Suprapubic skin (tissue), 4 donors: ENCODE measurements at places on chromosomes 4 and X.

DNA sequence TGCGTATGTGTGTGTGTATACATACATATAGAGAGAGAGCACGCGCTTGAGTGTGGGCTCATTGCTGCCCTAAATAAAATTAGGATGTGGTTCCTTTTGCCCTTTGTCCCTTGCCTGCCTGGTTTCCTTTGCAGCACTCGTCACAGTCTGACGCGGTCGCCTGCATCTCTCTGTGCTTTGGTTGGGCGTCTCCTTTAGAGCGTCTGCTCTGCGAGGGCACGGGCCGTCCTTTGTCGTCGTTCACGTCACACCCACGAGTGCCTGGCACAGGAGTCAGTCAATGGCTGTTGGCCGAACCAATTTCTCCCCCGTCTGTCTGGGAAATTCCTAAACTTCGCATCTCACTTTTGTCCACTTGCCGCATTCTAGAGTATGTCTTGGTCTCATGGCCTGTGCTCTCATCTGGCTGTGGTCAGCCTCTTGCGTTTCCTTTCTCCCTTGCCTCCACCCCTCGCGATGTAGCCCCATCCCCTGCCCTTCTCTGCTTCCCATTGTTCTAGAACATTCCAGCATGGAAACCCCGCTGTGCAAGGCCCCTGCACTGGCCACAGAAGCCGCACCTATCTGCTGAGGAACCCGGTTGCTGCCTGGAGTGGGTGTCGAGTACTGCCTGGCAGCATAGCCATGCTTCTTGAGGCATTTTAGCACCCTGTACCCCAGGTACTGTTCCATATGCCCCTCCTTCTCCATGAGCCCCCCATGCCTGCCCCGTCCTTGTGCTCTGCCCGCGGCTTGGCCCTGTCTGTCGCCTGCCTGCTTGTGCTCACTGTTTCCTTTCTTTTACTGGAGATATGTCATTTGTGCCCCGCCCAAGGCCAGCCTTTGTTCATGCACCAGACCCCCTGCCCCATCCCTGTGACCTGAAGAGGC, 8.0 kb downstream of the MAEA start:
- no peak for DNase-seq

GRCh38 chr4:8575457-8575856, 4.7 kb upstream of the GPR78 start:
- peak; percentile 21 for DNase-seq

DNA sequence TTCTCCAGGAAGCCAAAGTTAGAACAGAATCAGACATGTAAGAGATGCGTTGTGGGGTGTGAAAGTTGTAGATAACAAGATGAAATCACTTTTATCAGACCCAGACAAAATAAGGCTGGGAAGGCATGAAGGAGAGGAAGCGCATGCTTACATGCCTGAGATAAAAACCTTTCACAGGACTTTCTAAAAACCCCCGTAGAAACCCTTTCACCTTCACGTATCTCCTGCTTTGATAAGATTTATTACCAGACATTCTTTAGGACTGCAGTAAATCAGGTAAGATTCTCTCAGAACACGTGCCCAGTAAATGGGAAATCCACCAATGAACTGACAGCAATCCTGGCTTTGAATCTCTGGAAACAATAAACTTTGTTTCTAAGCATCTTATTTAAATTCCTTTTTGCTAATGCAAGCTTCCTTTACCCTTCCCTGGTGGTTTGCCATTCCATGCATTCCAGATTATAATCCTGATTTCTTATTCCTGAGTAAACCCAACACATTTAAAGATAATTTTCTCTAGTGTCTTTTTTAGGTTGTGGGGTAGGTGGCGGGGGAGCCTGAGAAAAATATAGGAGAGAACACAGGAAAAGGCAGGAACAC, 254.6 kb upstream of the LDB2 start:
- no peak for DNase-seq

DNA sequence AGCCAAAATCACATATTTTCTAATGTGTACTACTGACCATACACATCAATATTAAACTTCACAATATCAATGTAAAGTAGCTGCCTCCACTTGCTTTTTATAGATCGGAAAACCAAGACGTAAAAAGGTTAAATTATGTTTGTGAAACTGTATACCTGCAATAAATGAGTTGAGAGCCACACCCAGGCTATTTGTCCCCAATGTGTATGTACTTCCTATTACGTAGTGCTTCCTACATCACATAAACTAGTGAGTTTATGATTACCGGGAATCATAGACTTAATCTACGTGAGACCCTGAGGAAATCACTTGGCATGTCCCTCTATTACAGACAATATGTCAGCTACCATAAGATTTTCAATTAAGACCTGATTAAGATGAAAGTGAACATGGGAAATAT, 903.4 kb downstream of the RAB28 start:
- no peak for DNase-seq

DNA sequence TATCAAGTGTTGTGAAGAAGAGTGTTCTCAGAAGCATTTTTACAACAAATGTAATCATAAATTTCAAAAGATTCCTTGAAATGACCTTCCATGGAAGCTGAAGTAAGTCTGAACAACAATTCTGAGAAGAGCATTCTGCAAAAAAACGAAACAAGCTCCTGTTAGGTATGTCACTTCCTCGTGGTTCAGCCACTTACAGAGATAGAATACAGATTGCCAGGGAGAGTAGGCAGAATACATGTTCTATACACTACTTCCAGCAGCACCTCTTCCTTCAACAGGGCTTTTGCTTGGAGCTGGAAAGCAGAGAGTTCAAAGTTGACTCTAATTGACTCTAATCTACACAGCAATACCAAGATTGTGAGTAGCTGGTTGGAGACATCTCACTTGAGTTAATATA, 274.5 kb downstream of the ADGRA3 start:
- no peak for DNase-seq

- DNase-seq: no peak
Observed at GRCh38 chrX:50211510-50211909, 6.9 kb downstream of the CCNB3 start.

DNA sequence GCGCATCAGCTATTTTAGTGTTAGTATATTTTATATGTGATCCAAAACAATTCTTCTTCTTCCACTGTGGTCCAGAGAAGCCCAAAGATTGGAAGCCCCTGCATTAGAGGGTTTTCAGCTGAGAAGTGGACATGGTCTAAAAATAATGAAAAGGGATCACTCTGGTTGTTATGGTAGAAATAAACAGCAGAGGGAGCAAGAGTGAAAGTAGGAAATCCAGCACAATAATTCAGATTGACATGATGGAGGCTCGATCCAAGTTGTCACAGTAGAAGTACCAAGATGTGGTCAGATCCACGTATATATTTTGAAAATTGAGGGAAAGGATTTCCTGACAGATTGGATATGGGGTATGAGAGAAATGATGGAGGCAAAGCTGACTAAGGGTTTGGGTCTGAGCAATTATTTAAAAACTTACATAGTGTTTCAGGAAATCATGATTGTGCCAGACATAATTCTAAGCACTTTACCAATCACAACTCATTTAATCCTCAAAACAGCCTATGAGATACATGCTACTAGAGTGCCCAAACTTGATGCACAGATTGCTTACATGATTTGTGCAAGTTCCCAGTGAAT, 17.0 kb upstream of the TMEM144 start:
- no peak for DNase-seq

DNA sequence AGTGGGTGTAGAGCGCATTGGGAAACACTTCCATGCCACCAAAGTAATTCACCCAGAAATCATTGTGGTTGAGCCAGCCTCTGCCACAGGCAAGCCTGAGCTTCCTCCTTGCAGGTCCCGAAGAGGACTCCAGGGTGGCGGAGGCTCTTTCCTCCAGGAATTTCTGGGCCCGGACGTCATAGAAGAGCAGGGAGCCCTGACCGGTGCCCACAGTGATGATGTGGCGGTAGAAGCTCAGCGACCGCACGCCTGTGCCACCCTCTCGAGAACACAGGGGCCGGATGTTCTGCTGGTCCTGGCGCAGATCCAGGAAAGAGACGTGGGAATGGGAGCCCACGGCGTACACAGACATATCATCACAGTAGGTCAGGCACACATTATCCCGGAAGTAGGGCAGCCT, 1.3 kb downstream of the DCAF12L1 start:
- no peak for DNase-seq

- DNase-seq: no peak
Observed at GRCh38 chr4:16360694-16361262, 134.5 kb upstream of the TAPT1 start.

DNA sequence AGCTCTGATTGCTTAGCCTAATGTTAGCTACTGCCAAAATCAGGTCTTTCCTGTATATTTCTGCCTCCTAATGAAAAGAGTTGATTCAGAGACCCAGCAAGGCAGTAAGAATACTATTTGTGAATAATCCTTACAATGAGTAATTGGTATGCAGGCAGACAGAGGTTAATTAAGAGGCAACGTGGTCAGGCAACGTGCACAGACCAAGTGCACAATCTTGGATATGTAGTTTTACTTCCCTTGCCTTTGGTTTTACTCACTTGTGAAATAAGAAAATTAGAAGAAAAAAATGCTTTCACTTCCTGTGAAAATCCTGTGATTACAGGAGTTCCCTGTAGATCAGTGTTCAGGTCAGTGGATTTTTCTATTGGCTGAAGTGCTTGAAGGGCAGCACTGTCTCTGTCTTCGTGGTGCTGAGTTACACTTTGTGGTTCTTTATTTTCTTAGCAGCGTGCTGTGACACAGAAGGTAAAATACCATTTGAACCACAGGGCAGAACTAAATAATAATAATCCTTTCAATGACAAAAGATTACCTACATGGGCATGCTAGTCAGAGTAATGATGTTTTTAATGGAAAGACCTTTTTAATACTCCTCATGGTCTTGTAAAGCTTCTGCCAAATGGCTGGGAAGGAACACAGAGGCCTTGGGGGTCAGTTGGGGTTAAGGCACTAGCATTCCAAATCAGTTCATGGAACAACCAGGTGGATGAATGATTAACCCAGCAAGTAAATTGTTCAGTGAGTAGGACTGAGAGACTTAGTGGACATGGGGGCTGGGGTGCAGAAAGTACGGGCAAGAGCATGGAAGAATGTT, 430.9 kb downstream of the MAPK10 start:
- no peak for DNase-seq
